ENCODE measurements at places on chromosomes 1 and 21.

DNA sequence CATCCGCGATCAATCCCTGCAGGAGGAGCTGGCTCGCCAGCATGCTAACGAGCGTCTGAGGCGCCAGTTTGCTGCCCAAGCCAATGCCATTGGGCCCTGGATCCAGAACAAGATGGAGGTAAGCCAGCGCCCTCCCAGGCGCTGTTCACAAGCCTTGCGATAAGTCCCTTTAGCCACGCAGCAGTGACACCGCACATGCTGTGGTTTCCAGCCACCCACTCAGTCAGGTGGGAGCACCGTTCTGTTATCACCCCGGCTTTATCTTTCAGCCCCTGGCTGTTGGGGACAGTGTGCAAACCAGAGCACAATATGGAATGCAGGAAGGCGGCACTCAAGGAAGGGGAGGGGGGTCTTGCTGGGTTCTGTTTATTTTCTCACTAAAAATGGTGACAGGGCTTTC, 41.1 kb upstream of the MTR start:
- no peak for DNase-seq

DNA sequence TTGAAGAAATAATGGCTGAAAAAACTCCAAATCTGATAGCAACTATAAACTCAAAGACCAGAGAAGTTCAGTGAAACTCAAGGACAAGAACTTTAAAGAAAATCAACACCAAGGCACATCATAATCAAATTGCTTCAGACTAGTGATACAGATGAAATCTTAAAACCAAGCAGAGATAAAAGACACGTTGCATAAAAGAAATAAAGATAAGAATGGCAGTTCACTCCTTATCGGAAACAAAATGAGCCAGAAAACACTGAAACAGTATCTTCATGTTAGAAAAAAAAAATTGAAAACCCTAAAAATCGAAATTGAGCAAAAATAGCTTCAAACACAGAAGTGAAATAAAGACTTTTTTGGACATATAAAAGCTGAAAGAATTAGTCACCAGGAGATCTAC, 4.6 kb upstream of the RAB4A start:
- DNase-seq, result no peak

DNA sequence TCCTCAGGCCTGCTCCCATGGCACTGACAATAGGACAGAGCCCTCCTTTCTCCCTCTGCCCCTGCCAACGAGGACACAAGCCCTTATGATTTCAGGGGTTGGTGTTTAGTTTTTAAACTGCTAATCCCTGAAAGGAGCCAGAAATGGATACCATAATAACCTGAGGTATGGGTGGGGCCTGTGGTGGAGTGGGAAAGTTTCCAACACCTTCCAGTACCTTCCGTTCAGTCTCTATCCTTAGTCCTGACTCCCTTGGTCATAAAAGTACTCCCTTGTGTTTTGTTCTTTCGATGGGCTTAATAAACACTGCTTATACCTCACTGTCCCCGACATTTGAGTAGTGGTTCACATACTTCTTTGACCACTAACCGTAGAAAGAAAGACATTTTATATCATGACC, 141.8 kb upstream of the MAGI3 start:
- DNase-seq, result no peak

- no peak for DNase-seq
Measured at GRCh38 chr1:186214791-186215190, 160.3 kb downstream of the TPR start.

- no peak for DNase-seq
Measured at GRCh38 chr21:44765231-44766013, 36.2 kb downstream of the UBE2G2 start.

Measured in EL (cell line).